Tibial artery (tissue), 4 donors: ENCODE measurements at places on chromosomes 6 and 20.

- DNase-seq, result no peak
Observed at GRCh38 chr20:47468290-47469050, 33.2 kb upstream of the NCOA3 start.

DNA sequence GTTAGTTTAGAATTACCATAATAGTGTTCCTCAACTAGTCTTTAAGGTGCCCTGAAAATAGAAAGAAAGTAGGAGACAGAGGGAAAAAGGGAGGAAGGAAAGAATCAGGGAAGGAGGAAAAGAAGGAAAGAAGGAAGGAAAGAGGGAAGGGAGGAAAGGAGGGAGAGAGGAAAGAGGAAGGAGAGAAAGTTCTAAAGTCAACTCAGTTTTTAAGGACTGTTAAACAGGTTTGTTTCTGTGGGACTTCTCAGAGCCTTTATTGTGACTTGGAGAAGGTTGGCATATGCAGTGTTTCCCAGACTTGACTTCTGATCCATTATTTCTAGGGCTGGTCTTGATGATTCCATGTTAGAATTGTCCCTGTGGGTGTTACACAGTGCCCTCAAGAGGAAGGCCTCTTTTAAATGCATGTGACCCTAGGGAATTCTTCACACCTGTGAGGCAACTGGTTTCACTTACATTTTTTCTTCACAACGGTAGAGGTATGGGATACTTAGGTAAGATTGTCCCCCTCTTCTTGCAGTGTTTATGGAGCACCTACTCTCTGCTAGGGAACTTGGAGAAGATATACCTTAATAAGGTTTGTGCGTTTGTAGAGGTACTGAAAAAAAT is 132.7 kb upstream of the GMDS start:
- DNase-seq, result no peak

GRCh38 chr20:58342104-58342945 is 32.8 kb downstream of the RAB22A start:
- DNase-seq, result no peak

GRCh38 chr6:110653381-110653780 is 161.9 kb downstream of the CDK19 start:
- no peak for DNase-seq

DNA sequence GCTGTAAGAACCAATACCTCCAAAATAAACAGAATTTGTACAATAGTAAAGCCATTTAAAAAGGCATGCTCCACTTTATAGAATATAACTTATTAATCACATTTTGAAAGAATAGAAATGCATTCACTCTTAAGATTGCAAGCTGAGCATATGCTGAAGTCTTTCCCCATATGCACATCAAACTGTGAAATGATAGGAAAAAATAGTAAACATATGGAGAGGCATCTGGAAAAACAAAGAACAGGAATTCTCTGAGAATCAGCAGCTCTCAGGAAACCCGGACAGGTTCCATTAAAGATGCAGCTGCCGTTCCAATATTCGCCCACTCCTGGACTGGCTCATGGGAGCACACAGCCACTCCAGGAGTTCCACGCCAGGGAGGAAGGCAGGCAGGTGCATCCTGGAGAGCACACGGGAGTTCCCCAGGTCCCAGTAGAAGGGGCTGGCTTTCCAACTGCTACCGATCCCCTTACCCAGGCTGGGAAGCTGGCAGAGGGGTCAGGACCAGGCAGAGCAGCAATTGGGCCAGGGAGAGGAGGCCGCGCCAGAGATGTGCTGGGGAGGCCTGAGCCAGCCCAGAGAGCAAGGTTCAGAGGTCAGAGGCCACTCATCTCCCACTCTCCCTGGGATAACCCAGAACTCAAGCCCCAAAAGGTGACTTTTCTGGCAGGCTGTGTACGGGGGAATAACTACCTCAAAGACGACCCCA is 111.1 kb downstream of the DLL1 start:
- DNase-seq, result no peak

- no peak for DNase-seq
Observed at GRCh38 chr20:3648951-3649350, 14.2 kb downstream of the GFRA4 start.

- no peak for DNase-seq
Observed at GRCh38 chr20:34711813-34712430, 7.8 kb downstream of the TP53INP2 start.

- DNase-seq, result no peak
Observed at GRCh38 chr20:50513169-50514034, 3.2 kb downstream of the PTPN1 start.

GRCh38 chr6:88141561-88142296 is 24.4 kb downstream of the CNR1 start:
- DNase-seq, result no peak
